ENCODE measurements at places on chromosomes 2 and 18.

DNA sequence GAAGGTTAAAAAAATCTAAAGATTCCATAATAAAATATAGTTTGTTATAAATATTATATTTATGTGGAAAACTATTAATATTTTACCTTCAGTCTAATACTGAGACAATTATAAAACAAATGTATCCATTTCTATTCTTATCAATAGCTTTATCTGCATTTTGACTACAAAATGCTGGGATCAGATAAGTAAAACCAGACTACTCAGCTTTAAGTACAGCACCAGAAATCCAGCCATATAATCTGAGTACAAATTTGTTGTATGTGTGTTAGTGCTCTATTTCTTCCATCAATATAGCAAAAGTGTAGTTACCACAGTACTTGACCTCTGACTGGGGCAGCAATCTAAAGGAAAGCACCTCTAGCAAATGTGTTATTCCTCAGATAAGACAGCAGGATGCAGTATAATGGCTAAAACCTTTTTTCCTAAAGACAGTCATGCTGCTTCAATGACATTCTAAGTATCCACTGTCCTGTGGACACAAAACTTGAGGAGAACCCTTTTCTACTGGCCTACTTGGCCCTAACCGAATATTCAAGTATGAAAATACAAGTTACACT, 68.1 kb downstream of the OLA1 start:
- no peak for DNase-seq

GRCh38 chr2:119315241-119315925, 51.3 kb downstream of the C2orf76 start:
- DNase-seq = no peak

DNA sequence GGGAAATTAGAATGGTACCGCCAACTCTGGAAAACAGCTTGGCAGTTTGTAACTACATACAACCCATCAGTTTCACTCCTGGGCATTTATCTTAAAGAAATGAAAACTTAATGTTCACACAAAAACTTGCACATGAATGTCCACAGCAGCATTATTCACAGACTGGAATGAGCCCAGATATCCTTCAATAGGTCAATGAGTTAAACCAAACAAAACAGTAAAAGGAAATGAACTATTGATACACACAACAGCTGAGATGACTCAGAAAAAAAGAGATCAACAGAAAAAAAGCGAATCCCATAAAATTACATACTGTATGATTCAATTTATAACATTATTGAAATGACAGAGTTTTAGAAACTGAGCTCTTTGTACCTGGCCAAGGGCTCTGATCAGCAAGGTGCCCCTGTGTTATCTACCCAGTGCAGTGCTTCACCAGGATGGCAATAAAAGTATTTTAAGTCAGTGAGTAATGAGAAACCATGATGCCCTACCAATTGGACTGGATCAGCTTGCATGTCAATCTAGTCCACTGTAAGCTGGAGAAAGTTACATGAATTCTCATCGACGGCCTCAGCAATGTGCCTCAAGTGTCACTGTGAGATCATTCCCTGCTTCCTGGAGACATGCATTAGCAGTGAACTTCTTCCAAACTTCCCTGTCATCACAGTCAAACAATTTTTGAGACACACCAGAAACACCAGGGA, 21.9 kb downstream of the TMEM237 start:
- DNase-seq = no peak

DNA sequence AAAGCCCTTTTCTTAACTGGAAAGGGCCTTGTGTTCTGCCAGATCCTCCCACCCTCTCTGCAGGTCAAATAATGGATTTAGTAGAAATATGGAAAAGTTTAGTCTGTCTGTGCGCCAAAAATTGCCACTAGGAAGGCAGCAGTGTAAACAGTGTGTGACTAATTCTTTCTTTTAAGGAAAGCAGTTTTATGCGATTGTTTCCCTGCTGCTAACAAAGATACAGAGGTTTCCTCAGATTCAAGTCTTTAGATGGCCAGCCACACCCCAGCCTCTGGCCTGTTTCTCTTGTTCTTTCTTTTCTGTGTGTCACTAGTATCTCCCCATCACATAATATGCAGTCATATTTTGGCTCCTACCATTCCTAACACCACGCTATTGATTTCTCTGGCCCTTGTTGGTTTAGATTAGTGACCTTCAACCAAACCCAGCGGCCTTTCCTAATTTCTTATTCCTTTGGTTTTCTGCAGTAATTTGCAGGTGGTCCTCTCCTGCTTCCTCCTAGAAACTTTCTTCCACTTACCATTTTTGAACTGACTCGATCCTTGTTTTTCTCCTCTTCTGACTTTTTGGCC, 157.4 kb downstream of the LTBP1 start:
- DNase-seq = no peak

- no peak for DNase-seq
These were observed 12.6 kb downstream of the ERMN start for GRCh38 chr2:157312866-157313486.

DNA sequence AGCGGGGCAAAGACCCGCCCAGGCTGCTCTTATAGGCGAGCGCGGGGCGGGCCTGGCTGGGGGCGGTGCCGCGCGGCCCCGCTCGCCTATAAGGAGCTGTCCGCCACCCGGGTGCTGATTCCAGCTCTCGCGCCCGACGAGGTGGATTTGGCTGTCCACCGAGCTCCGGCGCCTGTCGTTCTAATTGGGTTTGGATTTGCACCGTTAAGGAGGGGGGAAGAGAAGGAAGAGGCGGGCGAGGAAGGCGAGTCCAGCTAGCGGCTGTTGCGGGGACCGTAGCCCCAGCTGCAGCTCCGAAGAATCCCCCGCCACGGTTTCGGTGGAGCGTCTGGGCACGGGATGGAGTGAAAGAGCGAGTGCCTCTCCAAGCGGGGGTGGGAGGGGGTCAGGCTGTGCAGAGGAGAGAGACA, at the start of gene CNTNAP5:
CNTNAP5 (plus strand) TSS at position 117 of the 410 bp plus-strand sequence. CDS start 364 bp downstream, outside the sequence.
- DNase-seq = no peak

- no peak for DNase-seq
These were observed 1.0 kb upstream of the ANKRD62 start for GRCh38 chr18:12092398-12093229.
